Suppressor macrophage (primary cell): ENCODE measurements at places on chromosomes 13 and 19.

DNA sequence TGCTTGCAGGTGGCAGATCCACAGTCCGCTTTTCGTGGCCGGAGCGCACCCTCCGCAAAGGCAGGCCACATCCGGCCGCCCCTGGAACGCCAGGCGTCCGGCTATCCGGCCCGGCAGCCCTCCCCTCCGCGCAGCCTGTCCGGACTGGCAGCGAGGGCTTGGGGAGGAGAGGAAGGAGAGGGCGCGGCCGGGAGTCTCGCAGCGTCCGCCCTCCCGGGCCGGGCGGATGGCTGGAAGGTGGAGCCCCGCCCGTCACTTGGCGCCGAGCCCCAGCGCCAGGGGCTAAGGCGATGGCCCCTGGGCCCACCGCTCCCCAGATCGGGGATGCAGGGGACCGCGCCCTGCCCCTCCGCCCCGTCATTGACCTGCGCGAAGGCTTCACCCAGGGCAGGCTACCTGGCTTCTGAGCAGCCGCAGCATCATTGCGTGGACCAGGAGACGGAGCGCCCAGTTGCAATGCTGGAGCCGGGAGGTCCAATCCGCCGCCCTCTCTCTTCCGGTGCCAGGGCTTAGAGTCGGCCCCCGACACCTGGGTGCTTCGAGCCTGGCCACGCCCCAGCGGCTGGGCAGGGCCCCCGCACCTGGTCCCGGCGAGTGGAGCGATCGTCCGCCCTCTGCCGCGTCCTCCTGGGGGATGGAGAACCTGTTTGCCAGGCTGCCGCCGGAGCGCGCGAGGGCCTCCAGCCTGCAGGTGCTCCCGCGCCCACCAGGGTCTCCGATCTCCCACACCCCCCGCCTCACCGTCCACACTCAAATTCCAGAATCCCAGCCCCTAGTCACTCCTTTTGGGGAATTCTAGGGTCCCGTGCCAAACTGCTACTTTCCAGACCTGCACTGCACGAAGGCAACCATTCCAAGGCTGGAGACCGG, at the start of gene FUT1:
FUT1 (minus strand) TSS at position 146 of the 870 bp plus-strand sequence. CDS start 1,360 bp downstream, outside the sequence.
- DNase-seq: peak; percentile 66

DNA sequence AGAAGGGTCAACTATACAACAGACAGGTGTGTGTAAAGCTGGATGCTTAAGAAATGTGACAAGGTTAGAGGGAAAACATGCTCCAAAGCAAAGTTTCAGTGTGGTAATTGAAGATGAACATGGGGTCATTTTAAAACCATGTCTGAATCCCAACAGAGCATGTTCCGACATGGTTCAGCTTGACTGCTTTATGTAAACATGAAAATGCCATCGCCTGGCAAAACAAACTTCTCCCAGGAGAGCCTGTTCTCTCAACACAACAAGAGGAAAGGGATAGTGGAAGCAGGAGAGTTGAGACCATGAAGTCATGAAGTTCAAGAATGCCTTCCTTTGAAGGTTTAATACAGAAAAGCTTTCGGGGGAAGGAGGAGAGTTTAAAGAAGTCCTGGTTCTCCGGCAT, 85.8 kb downstream of the EPSTI1 start:
- DNase-seq: no peak

DNA sequence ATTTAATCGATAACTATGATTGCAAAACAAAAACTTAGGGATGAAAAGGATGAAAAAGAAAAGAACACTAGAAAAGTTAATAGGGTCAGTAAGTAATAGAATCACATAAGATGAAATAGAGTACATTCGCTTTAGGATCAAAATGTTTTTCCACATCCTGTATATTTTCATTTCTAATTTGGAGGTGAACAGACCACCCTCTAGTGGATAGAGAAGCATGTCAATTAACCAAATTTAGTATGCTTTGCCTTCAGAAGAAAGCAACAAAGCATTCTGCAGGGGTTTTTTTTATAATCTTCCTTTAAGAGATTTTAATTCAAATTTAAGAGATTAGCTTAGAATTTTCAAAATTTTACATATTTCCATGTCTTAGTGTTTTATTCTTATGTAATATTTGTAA, 611.0 kb upstream of the SGCG start:
- DNase-seq: no peak

DNA sequence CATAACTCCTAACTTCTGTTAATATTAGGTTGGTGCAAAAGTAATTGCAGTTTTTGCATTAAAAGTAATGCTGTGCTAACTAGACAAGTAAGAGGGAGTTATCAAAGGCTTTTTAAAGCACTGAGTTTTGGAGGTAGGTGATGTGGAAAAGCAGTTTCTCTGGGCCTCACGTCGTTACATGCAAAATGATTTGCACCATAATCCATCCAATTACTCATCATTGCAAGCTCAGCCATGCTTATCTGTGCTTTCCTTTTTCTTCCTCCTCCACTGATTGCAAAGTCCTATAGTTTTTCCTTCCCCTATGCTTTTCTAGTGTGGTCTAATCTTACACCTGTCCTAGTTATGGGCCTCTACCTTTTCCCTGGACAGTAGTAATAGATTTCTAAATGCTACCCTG, 35.4 kb upstream of the INTS6 start:
- DNase-seq: no peak

- no peak for DNase-seq
These were observed 362.4 kb downstream of the ENOX1 start for GRCh38 chr13:43424412-43424811.

DNA sequence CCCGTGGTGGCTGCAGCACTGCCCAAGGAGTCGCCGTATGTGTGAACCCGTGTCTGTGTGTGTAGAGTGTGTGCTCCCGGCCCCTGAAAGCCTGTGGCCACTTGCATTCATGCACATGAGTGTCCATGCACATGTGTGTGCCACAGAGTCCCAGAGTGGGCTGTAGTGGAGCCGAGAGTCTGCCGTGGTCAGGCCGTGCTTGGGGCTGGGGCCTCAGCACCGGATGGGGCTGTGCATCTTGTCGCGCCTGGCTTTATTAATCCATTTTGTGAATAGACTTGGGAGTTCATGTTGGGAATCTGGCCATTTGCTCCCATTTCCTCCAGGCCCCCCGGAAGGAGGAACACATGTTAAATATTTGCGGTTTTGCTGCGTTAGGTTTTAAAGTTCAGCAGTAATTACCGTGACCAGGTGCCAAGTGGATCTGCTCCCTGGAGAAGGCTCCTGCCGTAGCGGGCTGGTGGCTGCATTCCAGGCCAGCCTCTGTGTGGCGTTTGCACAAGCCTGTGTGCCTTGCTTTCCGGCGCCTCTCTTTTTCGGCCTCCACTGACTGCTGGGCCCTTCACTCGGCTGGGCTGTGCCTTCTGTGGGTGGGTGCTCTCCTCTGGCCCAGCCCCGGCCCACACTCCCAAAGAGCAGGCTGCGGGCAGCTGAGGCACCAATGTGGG, 69.2 kb upstream of the KCTD15 start:
- DNase-seq: no peak

DNA sequence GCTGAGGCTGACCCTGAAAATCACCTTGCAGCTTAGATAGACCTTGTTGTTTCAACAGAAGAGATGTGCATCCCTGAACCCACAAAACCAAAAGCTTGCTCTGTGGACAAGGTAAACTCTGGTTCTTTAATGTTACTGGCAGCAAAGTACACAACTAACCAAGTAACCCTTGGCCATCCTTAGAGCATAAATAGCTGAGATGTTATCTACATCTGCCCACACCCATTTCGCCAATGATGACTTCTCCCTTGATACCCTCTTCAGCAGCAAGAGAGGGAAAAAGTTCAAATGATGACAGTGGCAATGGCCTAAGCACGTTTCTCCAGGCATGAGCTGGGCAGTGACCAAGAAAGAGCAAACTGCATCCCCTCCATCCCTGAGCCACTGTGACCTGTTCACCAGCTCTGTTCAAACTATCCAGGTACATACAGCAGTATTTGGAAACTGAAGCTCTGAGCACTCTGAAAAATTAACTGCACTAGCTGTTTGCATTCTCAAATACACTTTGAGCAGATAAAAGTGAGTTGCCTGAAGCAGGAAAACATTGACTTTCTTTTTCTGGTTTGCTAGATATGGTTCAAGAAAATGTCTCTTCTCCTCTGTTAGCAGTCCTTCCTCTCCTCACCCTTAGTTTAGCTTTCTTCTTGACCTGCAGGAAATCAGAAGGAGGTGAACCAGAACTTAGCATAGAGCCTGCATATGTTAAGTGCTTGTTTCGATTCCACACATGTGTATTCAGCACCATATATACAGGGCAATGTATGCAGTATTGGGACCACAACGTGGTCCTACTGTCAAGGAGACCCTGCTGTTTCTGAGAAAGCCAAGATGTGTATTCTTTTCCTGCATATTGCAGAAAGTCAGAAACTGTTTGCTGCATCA, 231.7 kb downstream of the FOXO1 start:
- no peak for DNase-seq

DNA sequence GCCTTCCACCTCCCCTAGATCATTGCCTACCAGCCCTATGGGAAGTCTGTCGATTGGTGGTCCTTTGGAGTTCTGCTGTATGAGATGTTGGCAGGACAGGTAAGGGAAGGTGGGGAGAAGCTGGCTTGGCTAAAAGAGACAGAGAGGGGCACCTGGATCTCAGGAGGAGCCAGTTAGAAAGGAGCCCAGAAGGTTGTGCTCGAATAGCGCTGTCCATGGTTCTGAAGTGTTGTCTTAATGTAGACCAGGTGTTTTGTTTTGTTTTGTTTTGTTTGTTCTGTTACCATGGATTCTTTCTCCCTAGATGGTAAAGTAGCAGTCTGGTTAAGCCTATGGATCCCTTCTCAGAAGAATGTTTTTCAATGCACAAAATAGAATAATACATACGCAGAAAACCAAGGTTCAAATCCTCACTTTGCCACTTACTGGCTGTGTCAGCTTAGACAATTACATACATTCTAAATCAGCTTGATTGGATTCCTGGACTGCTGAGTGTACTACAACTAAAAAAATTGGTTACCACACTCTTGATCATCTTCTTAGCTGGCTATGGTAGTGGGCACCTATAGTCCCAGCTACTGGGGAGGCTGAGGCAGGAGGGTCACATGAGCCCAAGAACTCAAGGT, 5.9 kb upstream of the CACNG7 start:
- DNase-seq: peak; percentile 71

DNA sequence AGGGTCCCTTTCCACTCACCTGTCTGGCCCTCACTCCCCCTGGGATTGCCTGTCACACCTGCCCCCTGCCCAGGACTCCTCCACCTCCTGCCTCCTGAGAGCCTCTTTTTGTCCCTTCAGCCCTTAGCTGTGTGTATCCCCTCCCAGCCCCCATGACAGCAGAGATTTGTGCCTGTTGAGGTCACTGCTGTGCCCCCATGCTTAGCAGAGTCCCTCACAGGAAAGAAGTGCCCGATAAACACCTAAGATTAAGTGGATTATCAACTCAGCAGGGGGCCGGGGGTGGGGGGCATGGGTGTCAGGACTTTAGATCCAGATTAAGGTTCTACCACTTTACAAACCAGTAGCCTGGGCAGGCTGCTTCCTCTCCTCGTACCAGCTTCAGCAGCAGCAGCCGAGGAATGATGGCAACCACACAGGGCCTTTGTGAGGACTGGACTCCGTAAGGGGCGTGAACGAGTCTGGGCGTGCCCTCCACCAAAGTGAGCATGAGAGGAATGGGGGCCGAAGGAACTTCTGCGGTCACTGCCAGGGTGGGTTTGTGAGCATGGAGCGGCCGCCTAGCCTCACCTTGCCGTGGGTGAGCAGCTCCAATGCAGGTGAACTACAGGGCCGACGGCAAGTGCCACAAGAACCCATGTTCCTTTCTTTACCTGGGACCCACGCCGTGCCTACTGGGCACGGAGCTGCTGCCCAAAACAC, 36.1 kb downstream of the ZNF787 start:
- no peak for DNase-seq

DNA sequence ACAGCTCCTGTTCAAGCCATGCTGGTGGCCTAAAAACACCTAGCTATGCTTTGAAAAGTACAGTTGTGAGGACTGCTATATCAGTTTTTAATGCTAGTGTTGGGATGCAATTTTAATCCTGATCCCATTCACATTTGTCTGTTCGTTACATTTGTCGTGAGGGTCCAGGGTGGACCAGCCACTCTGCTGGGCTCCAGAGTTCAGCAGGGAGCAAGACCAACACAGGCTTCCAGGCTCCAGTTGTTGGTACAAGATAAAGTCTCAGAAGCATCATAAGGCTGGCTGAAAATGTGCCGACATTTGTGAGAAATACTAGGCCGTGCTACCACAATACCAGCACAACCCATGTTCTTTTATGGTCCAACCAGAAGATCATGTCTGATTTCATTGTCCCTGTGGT, 210.6 kb downstream of the SLC7A1 start:
- DNase-seq: no peak

GRCh38 chr19:5204212-5204611, 136.4 kb downstream of the PTPRS start:
- DNase-seq: no peak

GRCh38 chr19:50147462-50148423, 15.3 kb downstream of the IZUMO2 start:
- peak; percentile 84 for DNase-seq

- DNase-seq: peak; percentile 6
These were observed 804 bp downstream of the ZNF708 start for GRCh38 chr19:21328406-21328805.
